DMS153 (cell line): ENCODE measurements at places on chromosomes 1 and 21.

- no peak for DNase-seq
These were observed 147.3 kb downstream of the CLIC6 start for GRCh38 chr21:34815831-34816705.

- DNase-seq = no peak
These were observed 4.7 kb downstream of the TMEM50A start for GRCh38 chr1:25342846-25343245.

GRCh38 chr1:185998391-185998790 is 264.2 kb downstream of the HMCN1 start:
- peak; percentile 27 for DNase-seq

DNA sequence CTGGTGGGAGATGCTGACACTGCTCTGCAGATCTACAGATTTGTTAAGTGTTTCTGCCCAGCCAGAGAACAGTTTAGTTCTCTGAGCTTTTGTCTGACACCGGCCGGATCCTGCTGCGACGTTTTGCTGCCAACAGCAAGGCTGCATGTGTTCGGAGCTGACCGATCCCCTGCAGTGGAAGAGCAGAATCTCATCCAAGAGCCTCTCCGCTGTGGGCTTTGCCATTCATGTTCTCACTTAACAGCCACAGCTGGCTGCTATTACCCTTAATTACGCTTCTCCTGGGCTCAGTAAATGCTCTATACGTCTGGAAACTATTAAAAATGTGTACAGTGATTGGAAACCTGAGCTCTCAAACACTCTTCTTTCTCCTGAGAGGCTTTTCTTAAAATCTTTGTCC is 105.3 kb downstream of the BCAR3 start:
- DNase-seq = peak; percentile 21

- DNase-seq = no peak
These were observed 7.2 kb upstream of the WARS2 start for GRCh38 chr1:119147661-119148090.

DNA sequence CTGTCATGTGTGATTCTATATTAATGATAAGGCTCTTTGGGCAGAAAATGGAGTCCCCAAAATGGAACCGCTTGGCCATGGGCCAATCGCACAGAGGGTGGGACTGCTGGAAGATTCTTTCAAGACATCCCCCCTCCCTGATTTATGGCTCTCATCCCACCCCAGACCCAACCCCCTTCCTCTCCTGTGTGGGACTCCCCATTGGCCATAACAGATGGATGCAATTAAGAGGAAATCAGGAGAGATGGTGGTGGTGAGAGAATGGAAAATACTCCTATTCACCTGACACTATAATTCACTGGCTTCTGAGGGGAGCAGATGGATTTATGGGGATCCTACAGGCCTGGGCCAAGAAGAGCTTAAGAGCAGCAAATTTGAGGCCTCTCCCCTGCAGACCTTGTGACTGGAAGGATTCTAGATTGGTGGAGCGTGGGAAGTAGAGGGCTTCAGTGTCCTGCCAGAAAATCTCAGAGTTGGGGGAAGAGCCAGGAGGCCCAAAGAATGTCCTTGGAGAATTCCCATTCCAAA is 1.7 kb downstream of the IGFN1 start:
- no peak for DNase-seq

DNA sequence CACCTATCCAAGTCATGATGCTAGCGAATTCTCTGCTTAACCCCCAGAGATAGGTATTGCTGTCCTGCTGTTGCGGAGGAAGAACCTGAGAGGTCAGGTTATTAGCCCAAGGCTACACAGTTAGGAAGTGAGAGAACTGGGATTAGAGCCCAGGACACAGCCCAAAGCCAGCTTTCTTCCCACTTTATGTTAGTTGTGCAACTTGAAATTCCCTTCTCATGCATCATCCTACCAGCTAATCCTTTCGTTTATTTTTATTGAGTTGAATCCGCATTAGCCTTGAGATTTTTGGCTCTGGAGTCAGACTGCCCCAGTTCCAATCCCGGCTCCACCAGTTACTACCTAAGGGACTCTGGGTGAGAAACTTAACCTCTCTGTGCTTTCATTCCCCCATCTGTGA is 65.4 kb downstream of the PLEKHA6 start:
- no peak for DNase-seq

DNA sequence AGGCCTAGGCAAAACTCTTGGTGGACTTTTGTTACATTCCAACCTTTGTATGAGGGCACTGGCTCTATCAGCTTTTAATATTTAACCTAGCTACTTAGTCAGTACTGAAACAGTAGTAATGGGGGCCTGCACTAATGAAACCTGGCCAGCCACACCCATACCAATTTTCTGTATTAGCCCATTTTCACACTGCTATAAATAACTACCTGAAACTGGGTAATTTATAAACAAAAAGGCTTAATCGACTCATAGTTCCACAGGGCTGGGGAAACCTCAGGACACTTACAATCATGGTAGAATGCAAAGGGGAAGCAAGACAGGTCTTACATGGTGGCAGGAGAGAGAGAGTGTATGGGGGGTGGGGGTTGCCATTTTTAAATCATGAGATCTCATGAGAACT is 245.7 kb upstream of the RGS18 start:
- no peak for DNase-seq

GRCh38 chr1:182699393-182700350 is 15.3 kb upstream of the RGS8 start:
- peak; percentile 77 for DNase-seq

GRCh38 chr1:154546264-154547063 is 12.0 kb downstream of the UBE2Q1 start:
- DNase-seq = peak; percentile 70

GRCh38 chr1:75677443-75677842 is 47.1 kb upstream of the ACADM start:
- DNase-seq = no peak

DNA sequence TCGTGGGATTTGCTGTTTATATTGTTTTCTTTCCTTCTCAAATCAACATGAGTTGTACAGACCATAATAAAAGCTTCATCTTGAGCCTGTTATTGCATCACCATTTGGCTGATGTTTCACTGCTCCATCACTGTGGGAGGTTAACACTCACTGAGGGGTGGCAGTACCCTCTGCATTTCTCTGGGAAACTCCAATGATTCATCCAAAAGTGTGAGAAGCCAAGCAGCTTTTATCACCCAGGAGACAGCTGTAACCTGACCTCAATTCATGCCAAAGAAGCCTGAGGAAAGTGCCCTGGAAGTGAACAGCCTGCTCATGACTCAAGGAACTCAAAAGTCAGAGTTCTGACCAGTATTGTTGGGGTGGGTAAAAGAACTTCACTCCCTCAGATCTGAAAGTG is 84.1 kb downstream of the GPR88 start:
- no peak for DNase-seq

DNA sequence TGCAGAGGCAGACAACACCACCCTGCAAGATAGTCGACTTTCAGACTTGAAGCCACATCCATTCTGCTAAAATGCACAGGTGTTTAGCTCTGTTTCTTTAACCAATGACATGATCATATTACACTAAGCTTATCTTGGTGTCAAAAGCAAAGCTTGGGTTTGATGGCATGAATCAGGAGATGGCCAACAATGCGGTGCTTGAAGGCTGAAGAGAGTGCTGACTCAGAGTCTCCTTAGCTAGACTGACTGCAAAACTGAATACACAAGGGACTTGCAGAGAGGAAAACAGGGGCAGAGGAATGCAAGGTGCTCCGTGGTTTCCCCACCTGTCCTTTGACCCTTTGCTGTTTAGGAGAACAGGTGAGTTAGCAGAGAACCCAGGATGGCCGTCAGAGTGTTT is 262.6 kb downstream of the SIPA1L2 start:
- peak; percentile 62 for DNase-seq

- peak; percentile 25 for DNase-seq
These were observed 48.3 kb upstream of the C1orf174 start for GRCh38 chr1:3948344-3948743.

DNA sequence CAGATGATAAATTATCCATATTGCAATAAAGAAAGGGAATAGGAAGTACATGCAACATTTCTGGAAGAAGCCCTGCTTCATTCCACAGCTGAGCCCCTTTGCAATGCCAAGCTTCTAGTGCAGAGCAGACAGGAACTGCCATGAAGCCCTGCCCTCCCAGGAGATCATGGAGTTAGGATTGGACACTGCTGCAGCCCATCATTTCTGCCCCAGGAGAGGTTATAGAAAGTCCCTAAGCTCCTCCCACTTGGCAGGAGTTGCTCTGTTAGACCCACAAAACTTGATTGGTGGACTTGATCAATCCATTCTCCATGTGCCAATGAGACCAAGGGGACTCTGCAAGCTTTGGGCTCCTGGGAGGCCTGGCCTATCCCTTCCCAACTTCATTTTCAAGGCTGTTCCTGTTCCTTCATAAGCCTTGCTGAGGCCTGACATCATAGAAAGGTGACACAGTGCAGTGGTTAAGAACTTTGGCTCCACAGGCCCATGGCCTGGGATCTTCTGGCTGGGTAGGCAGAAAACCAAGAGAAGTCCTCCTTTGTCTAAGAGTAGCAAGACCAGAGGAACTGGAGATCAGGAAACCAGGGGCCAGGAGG is 1.3 kb upstream of the LAPTM5 start:
- no peak for DNase-seq

DNA sequence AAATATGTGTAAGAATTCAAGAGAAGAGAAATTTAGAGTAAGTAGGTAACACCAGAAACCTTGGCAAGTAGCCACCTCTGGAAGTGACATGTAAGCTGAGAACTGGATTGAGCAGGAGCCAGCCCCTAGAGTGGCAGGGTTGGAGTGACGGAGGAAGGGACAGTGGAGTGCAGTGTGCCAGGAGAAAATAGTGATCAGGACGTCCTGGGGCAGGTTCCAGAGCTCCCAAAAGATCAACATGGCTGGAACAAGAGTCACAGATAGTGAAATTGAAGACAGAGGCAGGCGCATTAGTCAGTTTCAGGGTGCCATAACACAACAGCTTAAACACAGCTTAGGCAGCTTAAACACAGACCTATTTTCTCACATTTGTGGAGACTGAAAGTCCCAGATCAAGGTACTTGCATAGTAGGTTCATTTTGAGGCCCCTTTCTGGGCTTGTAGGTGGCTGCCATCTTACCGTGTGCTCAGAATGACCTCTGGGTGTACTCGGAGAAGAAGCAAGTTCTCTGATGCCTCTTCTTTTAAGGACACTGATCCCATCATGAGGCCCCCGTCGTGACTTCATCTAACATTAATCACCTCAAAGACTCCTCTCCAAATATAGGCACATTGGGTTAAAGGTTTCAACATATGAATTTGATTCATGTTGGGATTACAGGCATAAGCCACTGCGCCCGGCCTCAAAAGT is 37.2 kb downstream of the GNPAT start:
- no peak for DNase-seq

GRCh38 chr1:116167625-116168276 is 56.6 kb downstream of the MAB21L3 start:
- DNase-seq = no peak

DNA sequence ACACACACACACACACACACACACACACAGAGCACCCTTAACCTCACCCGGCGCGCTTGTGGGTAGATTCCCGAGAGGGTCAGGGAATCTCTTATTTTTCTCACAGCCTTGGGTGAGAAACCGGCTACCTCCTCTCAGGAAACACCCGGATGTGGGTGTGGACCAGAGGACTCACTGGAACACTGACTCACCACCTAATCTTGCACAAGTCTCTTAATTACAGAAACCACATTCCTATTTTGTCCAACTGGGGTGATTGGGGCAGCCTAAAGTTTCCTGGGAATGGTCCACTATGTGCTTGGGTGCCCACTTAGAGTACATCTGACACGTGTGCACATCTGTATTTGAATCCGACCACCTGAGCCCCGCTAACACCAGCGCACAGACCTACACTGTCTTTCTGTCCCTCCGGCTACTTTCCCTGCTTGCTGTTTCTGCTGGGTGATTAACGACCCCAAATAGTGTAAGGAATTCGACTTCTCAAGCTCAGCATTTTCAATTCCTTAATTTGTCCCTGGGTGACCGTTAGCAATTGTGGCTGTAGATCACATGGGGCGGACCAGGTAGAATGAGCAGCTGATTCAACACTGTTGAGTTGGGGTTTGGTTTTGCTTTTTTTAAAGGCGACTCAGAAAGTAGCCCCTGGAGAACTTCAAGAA is 14.0 kb upstream of the TBX15 start:
- no peak for DNase-seq

DNA sequence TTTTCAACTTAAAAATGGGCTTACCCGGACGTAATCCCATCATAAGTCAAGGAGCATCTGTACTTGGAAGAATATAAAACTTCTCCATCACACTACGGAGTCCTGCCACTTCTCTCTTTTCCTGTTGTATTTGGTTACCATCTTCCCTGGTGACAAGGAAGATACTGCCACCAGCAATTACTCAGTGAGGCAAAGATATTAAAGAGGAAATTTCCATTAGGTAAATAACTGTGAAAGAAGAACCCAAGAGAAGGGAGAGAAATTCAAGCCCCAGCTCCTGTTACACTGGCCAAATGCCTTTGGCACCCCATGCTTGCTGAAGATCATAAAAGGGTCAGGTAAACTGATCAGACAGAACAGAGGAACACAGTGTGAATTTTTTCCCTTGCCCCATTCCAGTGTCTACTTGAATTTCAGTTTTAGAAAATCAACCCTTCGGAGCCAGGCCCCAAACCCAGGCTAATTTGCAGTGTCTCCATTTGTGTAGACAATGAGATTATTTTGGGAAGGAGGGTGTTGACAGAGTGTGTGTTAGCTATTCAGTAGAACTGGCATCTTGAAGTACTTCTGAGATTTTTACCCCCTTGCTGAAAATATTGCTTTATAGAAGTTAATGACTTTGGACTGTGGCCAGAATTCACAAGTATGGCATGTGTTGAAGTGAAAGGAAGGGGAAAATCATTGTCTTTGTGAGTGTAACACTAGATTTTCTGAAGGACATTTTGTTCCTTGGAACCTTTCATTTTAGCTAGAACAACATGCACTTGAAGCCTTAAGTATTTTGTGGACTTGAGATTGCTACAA is 167.1 kb downstream of the DHRS3 start:
- DNase-seq = no peak

DNA sequence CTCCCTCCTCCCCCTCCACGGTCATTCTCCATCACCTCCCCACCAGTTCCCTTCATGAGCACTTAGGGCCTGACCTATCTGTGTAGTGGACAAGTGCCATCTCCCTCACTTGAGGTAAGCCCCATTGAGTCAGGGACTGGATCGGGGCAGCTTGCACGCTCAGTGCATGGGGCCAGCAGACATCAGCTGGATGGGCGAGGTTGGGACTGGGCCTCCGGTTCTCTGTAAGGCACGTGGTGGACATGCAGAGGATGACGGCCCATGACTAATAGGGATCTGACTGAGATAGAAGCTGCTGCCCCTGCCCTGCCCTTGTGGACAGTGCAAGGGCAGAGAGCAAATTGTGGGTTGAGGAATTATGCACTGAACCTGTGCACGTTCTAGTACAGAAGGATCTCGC is 120.4 kb upstream of the C1orf174 start:
- no peak for DNase-seq

GRCh38 chr1:21607549-21608529 is 61.3 kb downstream of the RAP1GAP start:
- DNase-seq = no peak

DNA sequence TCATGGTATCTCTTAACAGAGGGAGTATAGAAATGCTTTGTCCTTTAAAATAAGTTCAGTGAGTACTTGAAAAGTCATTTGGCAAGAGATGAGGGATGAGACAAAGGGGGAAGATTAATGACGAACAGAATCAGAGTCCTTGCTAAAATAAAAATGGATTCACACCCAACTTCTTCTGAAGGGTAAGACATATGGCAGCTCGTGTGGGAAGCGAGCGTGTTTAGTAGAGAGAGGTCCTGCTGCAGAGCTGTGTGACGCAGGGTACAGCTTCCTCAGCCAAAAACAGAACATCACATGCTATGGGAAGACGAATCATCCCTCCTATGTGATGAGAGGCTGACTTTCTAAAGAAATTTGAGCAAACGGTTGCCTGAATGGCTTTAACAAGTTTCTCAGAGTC is 158.5 kb upstream of the LMO4 start:
- no peak for DNase-seq

- no peak for DNase-seq
These were observed at the start of gene HTR6 for GRCh38 chr1:19664453-19665185. TSS of gene HTR6 (plus strand) at chr1:19664875. CDS start at chr1:19665754, 879 bp downstream.
